Naive thymus-derived CD8-positive, alpha-beta T cell (primary cell): ENCODE measurements at places on chromosomes 3 and 15.

DNA sequence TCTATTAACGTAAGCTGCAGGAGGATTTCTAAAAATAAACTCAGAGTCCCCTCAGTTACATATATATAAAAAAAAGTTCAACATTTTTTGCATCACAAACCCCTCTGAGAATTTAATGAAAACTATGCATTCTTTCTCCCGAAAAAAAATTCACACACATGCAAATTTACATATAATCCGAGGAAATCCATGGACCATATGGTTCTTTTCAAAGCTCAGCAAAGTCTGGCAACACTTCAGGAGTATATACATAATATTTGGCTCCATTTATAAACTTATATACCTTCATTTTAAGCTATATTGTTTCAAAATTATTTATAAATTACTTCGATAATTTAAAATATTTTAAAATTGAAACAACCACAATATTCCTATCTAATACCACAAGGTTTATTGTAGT, 140.7 kb upstream of the PLXND1 start:
- DNase-seq: no peak

DNA sequence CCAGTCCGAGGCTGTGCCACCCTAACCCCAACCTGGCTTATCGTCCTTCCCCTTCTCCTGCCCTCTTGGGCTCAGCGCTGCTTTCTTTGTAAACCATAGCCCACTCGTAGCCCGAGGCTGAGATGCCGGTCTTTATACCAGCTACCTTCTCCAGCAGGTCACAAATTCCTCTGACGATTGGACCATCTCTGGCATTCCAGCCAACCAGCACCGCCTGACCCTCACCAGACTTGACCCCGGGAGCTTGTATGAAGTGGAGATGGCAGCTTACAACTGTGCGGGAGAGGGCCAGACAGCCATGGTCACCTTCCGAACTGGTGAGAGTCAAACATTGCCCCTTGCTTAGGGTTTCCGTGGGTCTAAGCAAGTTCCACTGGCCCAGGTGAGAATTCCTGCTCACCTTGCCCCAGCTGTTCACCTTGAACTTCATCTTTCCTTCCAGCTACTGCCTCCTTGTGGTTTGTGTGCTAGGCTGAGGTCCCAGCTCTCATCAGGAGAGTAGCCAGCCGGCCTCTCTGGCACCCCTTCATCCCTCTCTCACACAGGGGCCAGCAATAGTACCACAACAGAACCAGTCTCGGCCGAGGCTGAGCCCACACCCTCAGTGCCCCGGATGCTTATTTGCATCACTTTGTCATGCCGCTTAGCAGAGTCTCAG, 66.7 kb downstream of the BOC start:
- no peak for DNase-seq

DNA sequence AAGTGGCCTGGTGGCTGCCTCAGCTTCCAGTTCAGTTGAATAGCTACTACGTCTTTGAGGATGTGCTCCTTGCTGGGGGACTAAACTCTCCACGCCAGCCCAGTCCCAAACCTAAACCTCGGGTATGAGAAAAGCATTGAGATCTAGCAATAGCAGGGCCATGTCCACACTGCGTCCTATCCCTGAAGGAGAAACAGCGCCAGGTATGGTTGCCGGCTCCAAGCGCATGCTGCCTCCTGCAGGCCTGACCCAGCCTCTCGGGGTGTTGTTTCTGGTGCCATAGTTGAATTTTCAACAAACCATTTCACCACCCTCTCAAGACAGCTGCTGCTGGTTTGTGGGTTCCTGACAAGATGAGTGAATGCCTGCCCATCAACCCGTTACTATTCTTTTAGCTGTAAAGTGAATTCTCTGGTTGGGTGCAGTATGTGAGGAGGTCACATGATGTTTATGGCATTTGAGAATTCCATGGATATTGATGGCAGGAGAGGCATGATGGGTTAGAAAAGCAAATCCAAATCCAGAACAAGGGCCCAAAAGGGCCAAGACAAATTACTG, 13.0 kb upstream of the SLC28A1 start:
- no peak for DNase-seq

GRCh38 chr15:74954515-74954914, 2.1 kb downstream of the RPP25 start:
- no peak for DNase-seq

DNA sequence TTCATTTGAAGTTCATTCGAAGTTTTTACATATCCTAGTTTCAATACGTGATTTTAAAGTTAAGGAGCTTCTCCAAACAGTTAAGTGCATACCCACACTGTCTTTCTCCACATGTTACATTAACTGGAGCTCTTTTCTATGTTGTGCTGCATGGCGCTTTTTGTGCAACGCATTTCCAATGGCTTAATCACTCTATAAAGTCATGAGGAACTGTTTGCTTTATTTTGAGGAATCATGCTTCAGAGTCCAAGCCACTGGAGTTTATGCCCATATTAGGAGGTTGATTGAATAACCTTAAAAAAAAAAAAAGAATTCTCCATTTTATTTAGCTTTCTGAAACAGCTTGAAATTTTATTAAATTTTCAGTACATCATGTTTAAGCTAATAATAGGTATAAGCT, 109.4 kb upstream of the MBNL1 start:
- DNase-seq: no peak

DNA sequence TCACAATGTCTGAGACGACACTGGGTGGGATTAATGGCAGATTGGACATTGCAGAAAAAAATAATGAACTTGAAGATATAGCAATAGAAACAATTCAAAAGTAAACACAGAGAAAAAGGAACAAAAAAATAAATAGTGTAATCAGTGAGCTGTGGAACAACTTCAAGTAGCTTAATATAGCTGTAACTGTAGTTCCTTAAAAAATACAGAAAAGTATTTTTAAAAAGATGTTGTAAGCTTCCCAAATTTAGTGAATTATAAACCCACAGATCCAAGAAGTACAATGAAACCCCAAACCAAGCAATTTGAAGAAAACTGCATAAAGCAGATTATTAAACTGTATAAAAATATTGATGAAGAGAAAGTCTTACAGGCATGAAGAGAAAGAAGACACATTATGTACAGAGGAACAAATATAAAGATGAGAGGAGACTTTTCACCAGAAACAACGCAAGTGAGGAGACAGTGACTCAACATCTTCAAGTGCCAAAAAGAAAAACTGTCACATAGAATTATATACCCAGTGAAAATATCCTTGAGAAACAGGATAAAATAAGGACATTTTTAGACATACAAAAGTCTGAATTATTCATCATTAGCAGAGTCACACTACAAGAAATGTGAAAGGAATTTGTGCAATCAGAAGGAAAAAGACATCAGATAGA, 176.4 kb downstream of the NFKBIZ start:
- no peak for DNase-seq

- no peak for DNase-seq
Measured at GRCh38 chr3:178067721-178068120, 468.5 kb upstream of the KCNMB2 start.

- no peak for DNase-seq
Measured at GRCh38 chr3:75886971-75887526, 101.7 kb upstream of the ZNF717 start.

GRCh38 chr3:44436181-44436580, 41.3 kb downstream of the ZNF445 start:
- DNase-seq: no peak

DNA sequence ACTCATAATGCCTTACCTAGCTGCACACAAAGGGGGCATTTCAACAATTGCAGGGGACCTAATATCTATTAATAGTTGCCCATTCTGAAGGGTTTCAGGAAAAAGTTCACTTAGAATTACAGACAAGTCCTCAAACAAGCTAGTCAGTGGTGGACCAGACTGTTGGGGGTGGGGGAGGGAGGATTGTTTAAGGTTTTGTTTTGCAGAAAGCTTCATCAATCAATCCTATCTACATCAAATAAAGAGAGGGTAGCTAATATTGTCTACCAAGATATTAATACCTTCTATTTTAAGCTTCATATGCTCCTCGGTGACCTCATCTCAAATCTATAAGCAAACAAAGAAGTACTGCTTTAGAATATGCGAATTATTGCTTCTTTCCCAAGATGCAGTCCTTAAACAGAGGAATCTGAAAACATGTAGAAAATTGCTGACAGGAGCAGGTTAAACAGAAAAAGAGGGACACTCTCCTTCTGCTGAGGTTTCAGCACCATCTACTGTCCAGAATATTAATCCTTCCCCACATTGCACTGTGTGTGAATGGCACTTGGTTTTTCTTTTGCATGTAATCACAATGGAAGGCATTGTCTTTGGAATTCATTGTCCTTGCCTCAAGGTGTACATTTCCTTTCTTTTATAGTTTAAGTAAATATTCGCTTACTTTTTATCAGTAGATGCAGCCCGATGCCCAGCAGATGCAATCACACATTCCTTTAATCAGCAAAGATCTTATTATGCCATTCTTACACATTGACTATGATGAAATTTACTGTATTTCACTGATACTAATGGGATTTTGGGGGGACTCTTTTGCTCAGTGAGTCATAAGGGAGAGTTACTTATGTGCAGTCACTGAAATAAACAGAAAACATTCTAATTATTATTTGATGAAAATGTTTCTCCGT, 94.7 kb downstream of the IL5RA start:
- DNase-seq: no peak

DNA sequence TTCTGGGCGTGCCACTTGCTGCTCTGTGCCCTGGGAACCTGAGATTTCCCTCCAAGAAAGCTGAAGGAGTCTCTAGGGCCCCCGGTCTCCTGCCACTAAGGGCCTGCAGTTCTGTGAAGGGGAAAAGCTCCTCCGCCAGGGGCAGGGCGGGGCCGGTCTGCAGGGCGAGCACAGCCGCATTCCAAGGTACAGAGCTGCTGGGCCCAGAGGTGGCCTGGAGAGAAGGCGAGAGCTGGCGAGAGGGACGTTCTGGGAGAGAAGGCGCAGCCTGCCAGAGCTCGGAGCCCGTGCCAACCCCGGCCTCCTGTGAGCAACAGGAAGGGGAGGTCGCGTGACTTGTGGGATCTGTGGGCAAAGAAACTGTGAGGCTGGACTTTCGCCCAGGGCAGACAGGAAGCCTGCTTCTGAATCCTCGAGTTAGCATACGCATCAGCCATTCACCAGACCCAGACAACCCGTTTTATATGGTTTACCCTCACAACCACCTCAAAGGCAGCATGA, 500.4 kb downstream of the SHQ1 start:
- DNase-seq: peak; percentile 35

DNA sequence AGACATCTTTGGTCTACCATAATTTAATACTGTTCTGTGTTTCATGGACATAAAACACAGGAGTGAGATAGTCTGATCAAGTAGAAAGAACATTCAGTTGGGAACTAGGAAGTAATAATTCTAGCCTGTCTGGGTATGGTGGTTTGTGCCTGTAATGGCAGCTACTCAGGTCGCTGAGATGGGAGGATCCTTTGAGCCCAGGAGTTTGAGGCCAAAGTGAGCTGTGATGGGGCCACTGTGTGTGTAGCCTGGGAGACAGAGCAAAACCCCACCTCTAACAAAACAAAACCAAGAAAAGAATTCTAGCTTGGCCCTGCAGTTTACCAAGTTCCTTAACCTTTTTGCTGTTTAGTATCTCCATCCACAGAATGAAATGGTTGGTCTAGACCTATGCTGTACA, 36.8 kb downstream of the KAT2B start:
- DNase-seq: no peak

DNA sequence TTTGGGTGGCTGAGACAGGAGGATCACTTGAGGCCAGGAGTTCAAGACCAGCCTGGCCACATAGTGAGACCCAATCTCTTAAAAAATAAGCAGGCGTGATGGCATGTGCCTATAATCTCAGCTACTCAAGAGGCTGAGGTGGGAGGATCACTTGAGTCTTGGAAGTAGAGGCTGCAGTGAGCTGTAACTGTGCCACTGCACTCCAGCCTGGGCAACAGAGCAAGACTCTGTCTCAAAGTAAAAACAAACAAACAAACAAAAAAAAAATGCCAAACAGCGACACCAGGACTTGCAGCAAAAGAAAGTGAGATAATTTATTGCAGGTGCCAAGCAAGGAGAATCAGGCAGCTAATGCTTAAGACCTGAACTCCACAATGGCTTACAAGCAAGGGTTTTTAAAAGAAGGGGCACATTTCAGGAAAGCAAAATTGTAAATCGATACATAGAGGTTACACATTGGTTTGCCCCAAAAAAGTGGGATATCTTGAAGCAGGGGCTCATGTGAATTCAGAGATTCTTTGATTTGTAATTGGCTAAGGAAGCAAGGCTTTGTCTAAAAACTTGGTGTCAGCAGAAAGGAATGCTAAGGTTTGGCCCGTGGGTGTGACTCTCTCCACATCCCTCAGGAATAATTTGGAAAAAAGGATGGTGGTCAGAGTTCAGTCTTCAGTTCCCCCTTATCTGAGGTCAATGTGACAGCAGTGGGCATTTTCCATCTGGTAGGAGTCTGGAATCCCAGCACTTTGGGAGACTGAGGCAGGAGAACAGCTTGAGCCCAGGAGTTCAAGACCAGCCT, 5.2 kb upstream of the MPI start:
- DNase-seq: no peak

- no peak for DNase-seq
Measured at GRCh38 chr3:150469031-150469930, 61.2 kb downstream of the TSC22D2 start.

- no peak for DNase-seq
Measured at GRCh38 chr15:44147636-44148035, 47.4 kb downstream of the FRMD5 start.

DNA sequence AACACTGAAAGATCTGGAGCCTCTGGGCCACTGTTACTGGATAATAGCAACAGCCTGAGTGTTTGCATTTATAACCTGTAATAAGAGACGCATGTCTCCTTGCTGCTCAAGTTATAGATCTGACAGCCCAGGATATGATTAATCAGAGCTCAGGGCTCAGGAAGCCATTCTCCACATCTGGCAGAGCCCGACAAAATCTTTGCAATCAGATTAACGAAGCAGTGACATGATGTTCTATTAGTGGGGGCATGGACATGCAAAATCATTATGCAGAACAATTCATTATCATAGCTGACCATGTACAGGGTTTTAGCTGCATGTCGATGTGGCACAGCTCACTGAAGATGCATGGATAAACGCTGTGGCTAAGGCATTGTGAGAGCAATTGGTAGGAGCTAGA, 730.3 kb downstream of the ZNF385D start:
- DNase-seq: no peak

DNA sequence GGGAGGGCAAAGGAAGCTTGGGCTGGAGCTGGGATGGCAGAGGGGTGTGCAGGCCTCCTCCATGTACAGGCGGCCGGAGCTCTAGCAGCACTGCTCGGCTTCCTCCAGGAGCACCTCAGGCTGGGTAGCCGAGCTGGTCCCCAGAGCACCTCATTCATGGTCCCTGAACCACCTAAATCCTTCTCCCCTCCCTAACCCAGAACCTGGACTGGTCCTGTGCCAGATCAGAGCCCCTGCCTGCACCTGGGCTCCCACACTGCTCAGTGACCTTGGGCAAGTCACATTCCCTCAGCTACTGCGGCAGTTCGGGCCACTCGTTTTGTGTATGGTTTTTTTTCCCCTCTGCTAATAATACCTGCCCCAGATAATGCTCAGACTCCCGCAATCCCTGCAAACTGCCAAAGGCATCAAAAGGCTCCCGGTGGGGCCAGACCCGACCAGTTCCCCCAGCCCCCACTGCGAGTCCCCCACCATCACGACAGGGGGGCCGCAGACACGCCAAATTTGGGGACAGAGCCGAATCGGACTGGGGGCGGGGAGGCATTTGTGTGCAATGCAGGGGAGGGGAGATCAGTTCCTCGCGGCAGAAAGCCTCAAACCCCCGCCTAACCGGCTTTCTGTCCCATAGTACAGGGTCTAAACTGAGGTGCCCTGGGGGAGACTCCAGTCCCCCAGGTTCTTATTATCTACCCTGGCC, 1.3 kb downstream of the SEMA7A start:
- no peak for DNase-seq

GRCh38 chr15:59501597-59501996, 63.6 kb downstream of the FAM81A start:
- DNase-seq: no peak

GRCh38 chr3:78830470-78830869, 937.3 kb downstream of the ROBO1 start:
- DNase-seq: no peak
